ENCODE measurements at places on chromosomes 5 and 9.

DNA sequence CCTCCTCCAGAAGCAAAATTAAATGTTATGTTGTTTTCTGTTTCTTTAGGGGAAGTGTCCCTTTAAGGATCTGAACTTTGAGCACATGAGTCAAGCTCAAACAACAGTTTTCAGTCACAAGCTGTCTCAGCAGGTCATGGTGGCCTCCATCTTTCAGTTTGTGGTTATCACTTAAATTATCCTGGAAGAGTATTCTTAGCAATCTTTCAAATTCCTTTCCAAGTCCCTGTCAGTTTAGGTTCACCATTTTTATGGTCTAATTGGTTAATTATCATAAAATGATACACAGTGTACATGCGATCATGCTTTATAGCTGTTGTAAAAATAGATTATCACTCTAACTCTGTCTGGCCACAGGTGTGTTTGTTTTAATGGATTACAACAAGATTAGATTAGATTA is 43.1 kb upstream of the SELENOP start:
- no peak for DNase-seq

GRCh38 chr5:168914491-168914890 is 335.3 kb upstream of the PANK3 start:
- DNase-seq = no peak

GRCh38 chr5:170769246-170769645 is 14.3 kb upstream of the GABRP start:
- DNase-seq = no peak

- no peak for DNase-seq
These were observed 14.9 kb upstream of the SPATA24 start for GRCh38 chr5:139418793-139419192.

- no peak for DNase-seq
These were observed 102.5 kb upstream of the PANK3 start for GRCh38 chr5:168681556-168682183.

DNA sequence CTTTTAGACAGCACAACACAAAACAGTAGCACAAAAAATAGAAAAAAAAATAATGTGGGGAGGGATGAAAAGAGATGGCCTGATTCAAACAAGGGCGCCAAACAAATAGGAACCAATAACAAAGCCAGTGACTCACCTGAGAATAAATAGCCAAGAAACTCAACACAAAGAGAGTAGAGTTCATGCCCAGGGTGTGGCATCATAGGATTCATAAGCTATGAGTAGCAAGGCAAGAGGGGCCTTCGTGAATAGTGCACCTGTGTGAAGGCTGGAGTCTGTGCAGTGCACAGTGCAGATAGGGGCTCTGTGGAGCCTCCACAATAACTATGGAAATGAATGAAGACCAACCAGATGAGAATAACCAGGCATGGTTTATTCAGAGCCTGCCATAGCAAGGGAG is 541.7 kb downstream of the SPOCK1 start:
- DNase-seq = no peak
